ENCODE measurements at places on chromosomes 2 and 18.

GRCh38 chr2:218188528-218188927, 21.8 kb upstream of the CXCR1 start:
- no peak for DNase-seq

- no peak for DNase-seq
These were observed 604 bp upstream of the SIX3 start for GRCh38 chr2:44940732-44941464.

GRCh38 chr2:50650403-50650810, 381.5 kb downstream of the NRXN1 start:
- no peak for DNase-seq

DNA sequence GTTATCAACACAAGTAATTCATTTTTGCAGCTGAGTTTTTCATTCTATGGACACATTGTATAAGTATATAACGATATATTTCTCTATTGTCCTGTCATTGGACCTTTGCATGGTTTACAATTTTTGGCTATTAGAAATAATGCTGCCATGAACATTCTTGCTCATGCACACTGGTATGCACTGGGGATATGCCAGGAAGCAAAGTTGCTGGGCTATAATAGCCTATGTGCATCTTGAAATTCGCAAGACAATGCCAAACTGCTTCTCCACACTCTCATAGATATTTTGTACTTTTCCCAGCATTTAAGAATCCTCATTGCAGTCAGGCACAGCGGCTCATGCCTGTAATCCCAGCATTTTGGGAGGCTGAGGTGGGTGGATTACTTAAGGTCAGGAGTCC, 852.6 kb upstream of the ID2 start:
- no peak for DNase-seq

- no peak for DNase-seq
These were observed 10.1 kb upstream of the SPRED2 start for GRCh38 chr2:65442420-65443020.

DNA sequence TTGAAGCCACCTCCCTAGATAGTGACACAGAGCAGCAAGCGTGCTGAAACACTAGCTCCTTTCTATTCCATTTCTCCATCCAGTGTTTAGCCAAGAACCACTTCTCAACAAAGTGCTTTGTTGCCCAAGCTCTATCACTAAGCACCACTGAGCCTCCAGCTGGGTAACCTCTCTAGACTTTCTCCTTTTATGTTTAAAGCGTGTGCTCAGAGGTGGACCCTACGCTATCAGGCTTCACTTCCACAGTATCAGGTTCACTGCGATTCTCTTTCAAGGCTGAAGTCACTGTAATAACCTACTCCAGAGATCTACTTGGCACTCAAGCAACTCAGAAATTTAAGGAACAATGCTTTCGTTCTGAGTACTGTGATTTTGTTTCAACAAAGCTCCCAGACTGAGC, 197.9 kb downstream of the LNPK start:
- DNase-seq: no peak
